Vein endothelial cell (primary cell): ENCODE measurements at places on chromosomes 2 and 18. TPM values are rescaled to one million over a fixed set of nuclear protein-coding genes. Genes with fewer than 3 reads are reported as not detected.

LGALSL gene
- 5.9 and 7.3 TPM in 2 replicates for total RNA-seq

KCNG2 gene
- not detected in 2 replicates for total RNA-seq

SCN7A gene
- total RNA-seq = not detected in 2 replicates

HTR2B gene
- total RNA-seq = 1.3 and 1.6 TPM in 2 replicates

NCKAP5 gene
- 0.96 and 2.0 TPM in 2 replicates for total RNA-seq

PLEKHM3 gene
- 11.5 and 12.4 TPM in 2 replicates for total RNA-seq

GPBAR1 gene
- 0.10 and 0.33 TPM in 2 replicates for total RNA-seq

HOXD8 gene
- 22.1 and 24.8 TPM in 2 replicates for total RNA-seq

FRZB gene
- under 0.01 TPM in 1 of 2 replicates, not detected in the other for total RNA-seq

UGT1A5 gene
- total RNA-seq = not detected in 2 replicates

GLI2 gene
- under 0.01 and 0.19 TPM in 2 replicates for total RNA-seq

GLB1L gene
- 5.7 and 6.9 TPM in 2 replicates for total RNA-seq

GNAL gene
- under 0.01 and 1.1 TPM in 2 replicates for total RNA-seq

ABCG5 gene
- total RNA-seq = not detected in 2 replicates

GREB1L gene
- total RNA-seq = 6.0 and 12.4 TPM in 2 replicates

EML6 gene
- total RNA-seq = 0.65 and 0.86 TPM in 2 replicates

GDF7 gene
- 2.5 and 11.8 TPM in 2 replicates for total RNA-seq

TTN gene
- total RNA-seq = 2.6 and 3.3 TPM in 2 replicates

ASPRV1 gene
- total RNA-seq = 0.33 and 0.38 TPM in 2 replicates
